ENCODE measurements at places on chromosomes 5 and 9.

DNA sequence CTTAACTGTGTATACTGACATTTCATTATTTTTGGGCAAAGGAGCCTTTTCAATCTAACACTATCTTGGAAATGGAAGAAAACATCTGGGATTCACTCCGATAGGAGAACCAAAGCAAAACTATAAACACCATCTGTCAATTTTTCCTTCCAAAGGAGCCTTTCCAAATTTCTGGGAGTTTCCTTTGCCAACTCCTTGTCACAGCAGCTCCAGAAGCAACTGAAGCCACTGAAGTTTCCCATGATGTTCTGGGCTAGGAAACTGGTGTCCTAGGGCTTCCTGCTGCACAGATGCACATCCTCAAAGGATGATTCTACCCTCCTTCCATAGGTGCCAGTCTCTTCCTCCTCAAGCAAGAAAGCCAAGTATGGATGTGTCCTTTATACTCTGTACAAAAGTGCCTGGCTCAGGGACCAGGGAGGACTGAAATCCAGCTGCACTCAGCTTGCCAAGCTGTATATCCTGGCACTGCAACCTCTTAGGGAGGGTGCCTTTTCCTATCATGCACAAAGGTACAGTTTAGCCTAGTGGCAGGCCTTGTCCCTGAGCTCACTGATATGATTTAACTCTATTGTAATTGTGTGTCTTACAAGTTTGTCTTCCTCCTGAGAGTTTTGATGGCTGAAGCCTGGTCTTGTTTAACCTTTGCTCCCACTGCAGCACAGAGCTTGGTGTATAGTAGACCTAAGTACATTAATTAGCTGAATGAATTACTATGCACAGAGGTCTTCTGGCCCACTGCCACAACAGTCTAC lies 8.4 kb upstream of the UBAP1 start:
- no peaks in the 10 kb centered on the region for H3K27me3 ChIP-seq
- H3K27ac ChIP-seq, result no peak overlapping the region
- no peaks in the 10 kb centered on the region for H3K36me3 ChIP-seq
- H3K4me3 ChIP-seq, result no peak overlapping the region
- H3K4me1 ChIP-seq, result no peaks in the 10 kb centered on the region

- H3K36me3 ChIP-seq, result no peaks in the 10 kb centered on the region
- DNase-seq, result no peak
- no peak overlapping the region for H3K4me3 ChIP-seq
- H3K27me3 ChIP-seq, result no peaks in the 10 kb centered on the region
Measured at GRCh38 chr5:127997201-127997704, 86.3 kb upstream of the SLC12A2 start.

- H3K4me3 ChIP-seq, result no peak overlapping the region
- H3K27ac ChIP-seq, result no peak overlapping the region
- H3K36me3 ChIP-seq, result no peaks in the 10 kb centered on the region
- no peaks in the 10 kb centered on the region for H3K27me3 ChIP-seq
Measured at GRCh38 chr9:28439688-28440087, 866.4 kb upstream of the C9orf72 start.

DNA sequence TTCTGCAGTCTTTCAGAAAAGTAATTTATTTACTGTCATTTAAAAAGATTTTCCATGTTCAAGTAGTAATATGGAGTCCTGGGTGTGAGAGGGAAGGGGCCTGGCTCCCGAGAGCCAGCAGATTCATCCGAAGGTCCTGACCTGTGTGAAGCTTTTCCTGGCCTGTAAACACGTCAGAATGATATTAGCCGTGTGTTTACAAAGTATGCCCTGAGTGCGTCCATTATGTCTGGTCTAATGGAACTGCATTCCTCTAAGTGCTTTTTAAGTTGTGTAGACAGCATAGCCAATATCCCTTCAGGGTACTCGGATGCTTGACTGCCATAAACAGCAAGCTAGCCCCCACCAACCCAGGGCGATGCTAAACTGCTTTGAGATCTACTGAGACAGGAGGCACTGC lies 495.2 kb downstream of the AGTPBP1 start:
- H3K36me3 ChIP-seq, result no peaks in the 10 kb centered on the region
- peak overlapping the region; percentile 69 for H3K27ac ChIP-seq
- peaks cover 14% of the 10 kb centered on the region for H3K4me1 ChIP-seq

Measured in trophoblast cell (in vitro differentiated cells and primary cell).